ENCODE measurements at places on chromosomes 7 and 10.

- no peak for DNase-seq
Measured at GRCh38 chr7:136479922-136480321, 388.5 kb upstream of the CHRM2 start.

DNA sequence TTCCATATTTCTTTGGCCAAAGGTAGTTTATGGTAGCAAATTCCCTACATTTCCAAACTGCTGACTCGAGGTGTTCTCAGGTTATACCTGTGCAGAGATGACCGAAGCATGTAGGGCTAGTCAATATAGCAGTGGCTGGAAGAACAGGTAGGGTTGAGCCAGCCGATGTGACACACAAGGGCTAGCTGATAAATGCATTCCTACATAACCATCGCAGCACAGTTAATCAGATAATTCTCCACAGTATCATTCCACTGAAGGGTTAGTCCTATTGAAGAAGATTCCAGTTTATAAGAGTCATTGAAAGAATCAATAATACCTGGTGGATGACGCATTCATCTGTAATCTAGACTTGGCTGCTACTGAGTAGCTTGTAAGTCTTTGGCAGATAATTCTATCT, 220.0 kb downstream of the KIF20B start:
- no peak for DNase-seq

- peak; percentile 53 for DNase-seq
Measured at GRCh38 chr10:95246582-95247051, 44.2 kb downstream of the PDLIM1 start.

DNA sequence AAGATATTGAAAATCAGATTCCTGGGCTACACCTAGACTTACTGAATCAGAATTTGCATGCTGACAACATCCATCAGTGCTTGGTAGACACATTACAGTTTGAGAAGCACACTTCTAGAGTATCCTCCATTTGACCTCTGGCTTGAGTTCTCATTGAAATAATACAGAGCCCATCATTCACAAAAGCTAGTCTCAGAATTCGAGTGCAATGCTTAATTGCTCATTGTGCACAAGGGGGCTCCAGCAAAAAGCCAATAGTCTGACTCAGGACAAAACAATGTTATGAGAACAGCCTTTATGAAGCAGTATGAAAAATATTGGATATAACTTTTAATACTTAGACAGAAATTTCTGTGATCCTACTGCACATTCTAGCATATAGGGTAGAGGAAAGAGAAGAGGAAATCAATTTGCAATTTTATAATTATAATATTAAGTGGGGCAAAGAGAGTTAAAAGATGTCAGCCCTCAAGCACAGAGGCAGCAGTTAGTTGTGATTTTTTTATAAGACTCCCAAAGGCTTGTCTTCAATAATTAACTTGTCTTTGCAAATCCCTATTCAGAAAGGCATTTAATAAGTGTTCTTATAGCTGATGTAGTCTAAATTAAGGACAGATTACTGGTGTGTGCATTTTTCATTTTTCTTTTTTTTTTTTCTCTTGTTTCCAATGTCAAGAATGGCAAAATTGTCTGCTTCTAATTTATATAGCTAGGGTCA, 105.8 kb upstream of the ANK3 start:
- DNase-seq, result no peak

DNA sequence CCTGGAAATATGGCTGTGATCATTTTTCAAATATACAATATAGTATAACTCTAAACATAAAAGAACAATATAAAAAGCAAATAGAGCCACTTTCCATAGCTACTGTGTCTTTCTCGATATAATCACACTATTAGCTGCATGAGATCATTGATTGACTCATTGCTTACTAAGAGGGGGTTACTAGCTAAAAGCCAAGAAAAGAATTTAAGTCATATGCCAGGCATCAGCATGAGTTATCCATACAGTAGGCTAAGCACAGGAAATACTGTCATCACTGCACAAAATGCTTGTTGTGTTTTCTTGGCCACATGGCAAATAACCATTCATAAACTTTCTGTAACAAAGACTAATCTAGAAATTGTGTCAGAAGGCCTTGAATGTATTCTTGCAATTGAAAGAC, 18.8 kb upstream of the ABCB5 start:
- no peak for DNase-seq
